Stimulated activated CD8-positive, alpha-beta memory T cell treated with anti-CD3 and anti-CD28 coated beads, Interleukin-4, amount 100 ng/mL, for 4 hours (primary cell): ENCODE measurements at places on chromosomes 2 and 18.

DNA sequence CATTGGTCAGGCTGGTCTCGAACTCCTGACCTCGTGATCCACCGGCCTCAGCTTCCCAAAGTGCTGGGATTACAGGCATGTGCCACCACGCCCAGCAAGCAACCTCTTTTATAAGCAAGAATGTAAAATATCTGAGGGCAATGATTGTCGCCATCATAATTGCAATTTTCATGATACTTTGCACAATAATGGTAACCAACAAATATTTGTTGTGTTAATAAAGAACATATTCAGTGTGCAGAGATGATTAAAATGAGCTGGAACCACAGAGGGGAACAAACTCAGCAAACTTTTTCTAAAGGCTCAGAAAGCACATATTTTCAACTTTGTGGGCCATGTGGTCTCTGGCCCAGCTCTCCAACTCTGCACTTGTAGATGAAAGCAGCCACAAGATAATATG, 115.2 kb upstream of the SIX2 start:
- no peak for DNase-seq

GRCh38 chr2:201959626-201960025, 74.0 kb upstream of the FZD7 start:
- DNase-seq, result no peak

GRCh38 chr18:55821219-55821618, 233.2 kb upstream of the TCF4 start:
- no peak for DNase-seq

DNA sequence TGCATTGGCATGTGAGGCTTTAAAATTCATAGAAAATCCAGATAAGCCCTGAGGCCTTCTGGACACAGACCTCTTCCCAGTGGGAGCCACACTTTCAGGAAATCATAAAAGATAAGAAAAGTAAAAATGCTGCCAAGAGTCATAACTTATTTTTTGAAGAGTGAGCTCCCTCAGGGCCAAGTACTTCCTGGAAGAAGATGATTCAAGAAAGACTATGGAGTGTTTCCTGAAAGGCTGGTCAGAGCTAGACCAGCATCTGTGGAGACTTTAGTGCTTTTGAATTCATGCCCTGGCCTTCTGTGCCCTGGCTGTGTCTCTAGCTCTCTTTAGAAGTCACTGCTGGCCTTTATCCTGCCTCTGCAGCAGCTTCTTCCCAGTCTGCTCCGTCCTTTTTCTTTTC, 6.4 kb upstream of the XDH start:
- no peak for DNase-seq

DNA sequence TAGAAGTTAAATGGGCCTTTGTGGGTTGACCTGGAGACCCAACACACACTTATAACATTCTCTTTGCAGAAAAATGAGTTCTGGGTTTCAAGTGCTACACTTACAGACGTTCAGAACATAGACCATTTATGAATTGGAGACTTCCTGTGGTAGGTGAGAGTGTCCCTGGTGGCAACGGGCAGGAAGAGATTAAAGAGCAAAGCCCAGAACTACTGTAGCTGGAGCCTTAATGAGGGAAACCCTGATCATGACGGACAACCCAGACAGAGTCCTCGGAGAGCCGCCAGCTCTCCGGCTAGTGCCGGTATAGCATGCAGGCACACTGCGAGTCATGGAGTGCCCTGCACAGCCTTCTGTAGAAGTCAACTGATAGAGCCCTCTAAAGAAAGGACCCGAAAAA, 44.5 kb upstream of the RMDN2 start:
- no peak for DNase-seq

GRCh38 chr2:19033240-19033639, 325.2 kb downstream of the OSR1 start:
- DNase-seq, result no peak

DNA sequence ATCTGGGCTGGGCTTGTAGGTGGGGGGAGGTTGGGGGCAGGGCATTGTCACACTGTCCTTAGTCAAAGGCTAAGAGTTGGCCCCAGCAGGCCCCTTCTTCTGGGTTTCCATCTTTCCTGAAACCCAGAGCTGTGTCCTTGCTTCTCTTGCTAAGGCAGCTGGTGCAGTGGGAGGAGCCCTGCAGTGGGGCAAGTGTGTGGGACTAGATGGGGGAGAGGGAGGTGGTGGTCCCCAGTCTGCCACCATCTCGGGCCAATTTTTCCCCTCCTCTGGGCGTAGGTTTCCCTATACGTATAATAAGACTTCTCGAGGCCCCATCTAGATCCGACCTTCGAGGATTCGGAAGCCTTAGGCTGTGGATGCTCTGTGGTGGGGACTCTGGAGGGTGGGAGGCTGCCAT, 3.5 kb downstream of the KCNF1 start:
- DNase-seq, result no peak

GRCh38 chr18:66582211-66582610, 21.7 kb downstream of the CDH19 start:
- DNase-seq, result no peak

DNA sequence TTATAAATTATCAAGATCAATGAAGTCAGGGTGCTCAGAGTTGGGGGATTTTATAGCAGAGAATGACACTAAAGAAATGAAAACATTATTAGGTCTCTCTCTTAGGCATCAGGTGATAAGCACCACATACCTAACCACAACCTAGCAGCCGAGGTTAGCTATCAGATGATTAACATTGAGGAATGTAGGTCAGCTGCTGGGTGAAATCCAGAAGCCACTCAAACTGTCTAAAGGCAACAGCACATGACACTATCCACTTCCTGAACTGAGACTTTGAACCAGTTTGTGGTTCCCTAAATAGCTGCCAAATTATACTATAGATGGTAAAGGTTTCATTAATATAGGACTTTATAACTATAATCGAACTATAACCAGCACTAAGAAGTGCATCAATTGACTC, 4.7 kb downstream of the EPG5 start:
- no peak for DNase-seq

DNA sequence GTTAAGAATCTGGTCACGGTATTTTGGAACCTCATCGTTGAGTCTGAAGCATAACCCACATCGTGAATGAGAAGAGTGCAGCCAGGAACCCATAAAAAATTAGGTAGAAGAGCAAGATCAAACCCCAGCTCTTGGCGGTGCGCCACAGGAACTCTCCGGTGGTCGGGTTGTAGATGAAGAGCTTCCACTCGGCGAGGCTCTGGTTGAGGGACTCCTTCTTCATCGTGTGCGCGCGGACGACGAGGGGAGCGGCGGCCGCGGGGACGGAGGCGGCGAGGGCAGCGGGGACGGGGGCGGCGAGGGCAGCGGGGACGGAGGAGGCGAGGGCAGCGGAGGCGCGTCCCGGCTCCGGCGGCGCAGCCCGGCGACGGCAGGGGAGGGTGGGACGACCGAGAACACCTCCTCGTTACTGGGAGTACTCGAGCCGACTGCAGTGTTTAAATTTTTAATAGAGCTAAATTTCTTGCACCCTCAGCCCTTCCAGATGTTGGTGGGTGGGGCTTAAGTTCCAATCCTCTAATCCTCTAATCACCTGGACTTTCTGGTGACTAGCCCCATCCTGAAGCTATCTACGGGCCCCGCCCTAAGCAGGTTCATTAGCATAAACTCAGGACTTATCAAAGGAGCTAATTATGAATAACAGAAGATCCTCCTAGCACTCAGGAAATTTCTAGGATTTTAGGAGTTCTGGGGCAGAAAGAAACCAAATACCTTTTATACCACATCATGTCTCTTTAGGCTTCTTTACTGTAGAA, 20.4 kb upstream of the PAPOLG start:
- no peak for DNase-seq

DNA sequence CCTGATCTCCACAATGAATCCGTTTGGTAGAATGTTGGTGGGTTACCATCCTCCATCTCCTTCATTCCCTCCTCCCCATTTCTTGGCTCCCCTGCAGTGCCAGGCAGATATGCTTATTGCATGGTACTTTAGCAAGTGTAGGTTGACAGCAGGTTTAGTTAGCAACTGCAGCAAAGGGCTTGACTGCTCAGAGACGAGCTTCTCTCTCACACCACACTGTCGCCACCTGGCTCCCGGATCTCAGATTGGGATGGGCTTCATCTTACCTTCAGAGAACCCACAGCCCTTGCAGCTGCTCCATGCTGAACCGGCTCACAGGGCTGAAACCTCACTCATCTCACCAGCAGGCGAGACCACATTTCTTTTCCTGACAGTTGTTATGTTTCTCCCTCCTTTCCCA, 88.8 kb downstream of the VWA3B start:
- no peak for DNase-seq

GRCh38 chr2:100862081-100862480, 42.1 kb downstream of the NPAS2 start:
- DNase-seq, result no peak

DNA sequence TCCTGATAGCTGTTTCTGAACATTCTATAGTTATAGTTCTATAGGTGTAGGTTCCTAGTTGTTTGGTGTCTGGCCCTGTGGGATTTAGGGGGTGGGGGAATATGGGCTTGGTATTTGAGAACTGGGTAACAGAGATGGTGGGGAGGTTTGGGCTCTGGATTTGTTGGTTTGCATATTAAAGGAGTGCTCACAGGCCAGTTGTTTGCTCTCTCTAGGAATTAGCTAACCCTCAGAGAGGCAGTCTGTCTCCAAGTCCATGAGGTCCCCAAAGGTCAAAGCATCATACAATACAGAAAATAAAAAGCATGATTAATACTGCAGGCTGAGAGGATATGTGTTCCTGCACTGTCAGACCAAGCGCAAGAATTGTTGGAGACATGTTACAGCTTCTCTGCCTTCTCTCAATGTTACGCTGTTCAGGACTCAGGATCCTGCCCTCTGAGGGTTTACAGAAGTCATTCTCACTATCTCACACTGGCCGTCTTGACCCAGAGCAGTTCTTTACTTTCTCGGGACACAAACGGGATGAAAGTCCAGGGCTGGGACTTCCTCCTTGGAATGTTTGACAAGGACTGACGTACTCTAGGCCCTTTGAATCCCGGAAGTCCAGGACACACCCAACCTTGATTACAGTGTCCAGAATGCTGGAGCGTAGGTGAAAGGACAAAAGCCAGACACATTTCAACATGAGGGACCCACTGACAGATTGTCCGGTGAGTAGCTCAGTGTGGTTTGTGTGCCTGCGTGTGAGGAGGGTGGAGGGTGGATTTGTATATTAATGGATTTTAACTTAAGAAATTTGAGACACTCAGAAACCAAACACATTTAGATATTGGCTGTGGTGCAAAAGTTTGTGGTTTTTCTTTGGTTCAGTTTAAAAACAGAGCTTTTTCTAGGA, at the start of gene NOSTRIN:
Gene NOSTRIN (plus strand): TSS at position 677 of the 898 bp plus-strand sequence. CDS start 10 bp downstream, at position 687.
- no peak for DNase-seq

GRCh38 chr2:174561283-174561971, 36.2 kb downstream of the WIPF1 start:
- no peak for DNase-seq

DNA sequence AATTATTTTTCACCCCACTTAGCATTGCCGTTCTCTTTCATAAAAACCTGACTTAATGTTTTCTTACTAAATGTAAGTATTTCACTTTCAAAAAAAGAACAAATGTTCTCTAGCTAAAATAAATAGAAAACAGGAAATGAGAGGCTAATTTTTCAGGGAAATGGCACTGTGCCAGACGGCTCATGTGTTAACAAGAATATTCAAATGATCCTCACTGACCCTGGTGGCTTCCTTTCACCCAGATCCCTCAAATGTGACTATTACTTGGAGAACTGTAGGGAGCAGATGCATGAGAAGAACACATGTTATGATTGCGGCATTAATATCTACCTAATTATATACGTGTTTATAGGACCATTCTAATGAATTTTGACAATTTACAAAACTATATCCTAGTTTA, 827.7 kb downstream of the SOCS6 start:
- DNase-seq, result no peak

- DNase-seq, result no peak
Observed at GRCh38 chr18:68215931-68216330, 499.0 kb downstream of the TMX3 start.

- no peak for DNase-seq
Observed at GRCh38 chr18:28189400-28190239, 12.7 kb upstream of the CDH2 start.

GRCh38 chr2:72153924-72154323, 6.3 kb upstream of the CYP26B1 start:
- no peak for DNase-seq

DNA sequence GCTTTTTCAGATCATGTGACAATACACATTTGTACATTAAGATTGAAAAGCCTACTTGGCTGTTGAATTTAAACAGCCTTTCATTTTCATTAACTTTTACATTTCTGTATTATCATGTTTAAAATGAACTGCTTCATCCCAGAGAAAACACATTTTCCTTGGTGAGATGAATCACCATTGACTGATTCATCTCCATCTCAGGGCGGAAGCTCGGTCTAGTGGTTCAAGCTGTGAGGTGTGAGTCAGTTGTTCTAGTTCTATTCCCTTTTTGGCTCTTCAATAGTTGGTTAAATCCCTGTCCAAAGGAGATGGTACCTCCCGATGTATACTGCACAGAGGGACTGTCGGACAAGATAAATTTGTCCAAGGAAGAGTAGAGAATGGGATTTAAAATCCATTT, 189.7 kb downstream of the ADCYAP1 start:
- no peak for DNase-seq

GRCh38 chr18:77341527-77342325, 92.1 kb downstream of the GALR1 start:
- no peak for DNase-seq

DNA sequence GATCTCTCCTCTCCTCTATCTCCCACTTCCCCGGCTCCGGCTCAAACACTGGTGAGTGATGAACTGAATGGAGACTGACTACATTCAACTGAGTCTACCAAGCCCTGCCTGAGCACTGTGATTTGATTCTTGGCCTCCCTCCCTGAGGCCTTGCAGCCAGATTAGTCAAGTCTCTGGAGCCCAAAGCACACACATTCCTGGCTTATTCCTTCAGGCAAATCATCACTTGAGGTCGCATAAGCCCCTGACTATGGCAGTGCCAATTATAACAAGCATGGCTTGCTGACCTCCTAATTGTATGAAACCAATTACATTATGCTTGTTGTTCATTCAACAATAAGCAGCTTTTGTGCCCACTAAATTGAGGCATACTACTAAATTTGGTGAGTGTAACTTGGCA, 34.6 kb downstream of the EFEMP1 start:
- DNase-seq, result no peak

DNA sequence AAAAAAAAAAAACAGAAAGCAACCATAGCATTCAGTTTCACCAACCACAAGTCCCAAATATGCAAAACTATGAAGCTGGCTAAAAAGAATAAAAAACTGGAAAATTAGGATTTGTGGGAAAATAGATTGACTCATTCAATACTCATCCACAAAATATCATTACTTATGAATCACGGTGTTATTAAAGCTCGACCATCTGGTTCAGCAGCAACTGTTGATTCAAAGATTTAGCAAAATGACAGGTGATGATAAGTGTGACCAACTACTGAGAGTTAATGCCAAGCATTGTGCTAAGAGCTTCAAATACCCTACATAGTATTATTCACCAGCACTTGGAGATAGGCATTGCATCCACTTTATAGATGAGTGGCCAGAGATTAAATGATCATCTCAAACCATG, 26.2 kb upstream of the XDH start:
- DNase-seq, result no peak

DNA sequence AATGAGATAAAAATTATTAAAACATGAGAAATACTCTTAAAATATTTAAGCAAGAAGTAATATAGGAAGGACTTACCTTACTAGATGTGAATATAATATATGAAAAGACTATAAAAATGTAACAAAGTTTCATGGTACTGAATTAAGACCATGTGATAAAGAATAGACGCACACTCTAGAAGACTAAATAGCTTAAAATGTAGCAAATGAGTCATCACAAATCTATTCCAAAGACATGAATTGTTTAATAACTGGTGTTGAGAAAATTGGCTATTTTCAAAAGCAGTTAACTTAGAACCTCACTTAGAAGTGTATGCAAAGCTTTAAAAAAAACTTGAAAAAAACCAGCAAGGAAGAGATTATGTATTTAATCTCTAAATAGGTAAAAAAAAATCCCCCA, 64.1 kb downstream of the POLE4 start:
- DNase-seq, result no peak
